ENCODE measurements at places on chromosomes 4 and X.

DNA sequence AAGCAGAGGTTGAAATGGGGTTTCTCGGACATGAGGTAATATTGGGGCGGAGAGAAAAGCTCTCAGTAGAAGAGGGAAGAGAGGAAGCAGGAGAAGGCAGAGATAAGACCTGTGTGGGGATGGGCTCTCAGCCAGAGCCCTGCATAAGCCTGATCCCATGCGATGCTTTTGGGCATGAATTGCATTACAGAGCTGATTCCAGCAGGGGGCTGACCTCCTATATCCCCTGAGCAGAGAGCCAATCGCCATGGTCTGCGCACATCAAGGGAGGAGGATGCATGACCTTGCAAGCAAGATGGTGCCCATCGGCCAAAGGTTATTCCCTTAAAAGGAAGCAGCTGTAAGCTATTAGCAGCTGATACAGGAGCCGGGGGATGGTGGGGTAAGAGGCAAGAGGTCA, 7.6 kb downstream of the ANOS1 start:
- DNase-seq = no peak

DNA sequence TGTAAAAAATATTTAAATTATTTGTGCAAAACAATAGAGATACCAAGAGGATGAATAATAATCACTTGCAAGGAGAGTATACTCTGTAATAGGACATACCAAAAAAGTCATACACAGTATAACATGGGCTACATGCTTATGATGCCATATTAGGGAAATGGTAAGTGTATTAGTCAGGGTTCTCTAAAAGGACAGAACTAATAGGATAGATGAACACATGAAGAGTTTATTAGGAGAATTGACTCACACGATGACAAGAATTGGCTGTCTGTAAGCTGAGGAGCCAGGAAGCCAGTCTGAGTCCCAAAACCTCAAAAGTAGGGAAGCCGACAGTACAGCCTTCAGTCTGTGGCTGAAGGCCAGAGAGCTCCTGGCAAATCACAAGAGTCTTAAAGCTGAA, 151.2 kb downstream of the DTHD1 start:
- DNase-seq = no peak

GRCh38 chr4:128155231-128155855, 94.2 kb downstream of the LARP1B start:
- DNase-seq = no peak

GRCh38 chr4:185713731-185714130, 98.3 kb downstream of the SORBS2 start:
- DNase-seq = no peak

GRCh38 chrX:33385546-33385945, 174.2 kb upstream of the DMD start:
- DNase-seq = no peak

DNA sequence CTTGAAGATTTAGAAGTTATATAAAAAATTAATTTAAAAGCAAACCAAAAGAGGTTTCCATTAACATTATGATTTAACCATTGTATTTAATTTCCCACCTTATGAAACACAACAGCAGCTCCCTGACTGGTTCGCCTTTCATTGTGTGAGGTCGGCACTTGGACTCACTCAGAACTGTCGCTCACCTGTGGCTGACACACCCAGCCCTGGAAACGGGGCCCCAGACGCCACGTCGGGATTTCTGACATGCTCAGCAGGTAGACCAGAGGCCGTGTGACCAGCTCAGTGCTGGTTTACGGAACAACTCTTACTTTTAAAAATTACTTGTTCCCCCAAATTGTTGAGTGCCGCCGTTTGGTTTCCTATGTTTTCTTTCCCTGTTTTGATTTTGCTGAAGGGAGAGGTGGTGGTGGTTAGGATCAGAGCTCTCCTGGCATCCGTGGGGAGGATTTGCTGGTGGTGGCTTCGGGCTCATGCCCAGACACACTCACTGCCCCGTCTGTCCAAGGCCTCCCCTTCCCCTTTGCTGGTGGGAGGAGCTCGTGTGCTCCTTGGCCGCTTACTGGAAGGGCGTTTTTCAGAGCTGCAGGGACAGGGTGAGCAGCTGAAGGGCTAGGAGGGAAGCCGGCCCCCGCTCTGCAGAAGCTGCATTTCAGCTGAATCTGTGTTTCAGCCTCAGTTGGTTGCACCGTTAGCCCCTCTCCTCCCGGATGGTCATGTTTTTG, 59.2 kb downstream of the CPLX1 start:
- no peak for DNase-seq

GRCh38 chrX:38342853-38343778, 9.3 kb upstream of the OTC start:
- DNase-seq = no peak

DNA sequence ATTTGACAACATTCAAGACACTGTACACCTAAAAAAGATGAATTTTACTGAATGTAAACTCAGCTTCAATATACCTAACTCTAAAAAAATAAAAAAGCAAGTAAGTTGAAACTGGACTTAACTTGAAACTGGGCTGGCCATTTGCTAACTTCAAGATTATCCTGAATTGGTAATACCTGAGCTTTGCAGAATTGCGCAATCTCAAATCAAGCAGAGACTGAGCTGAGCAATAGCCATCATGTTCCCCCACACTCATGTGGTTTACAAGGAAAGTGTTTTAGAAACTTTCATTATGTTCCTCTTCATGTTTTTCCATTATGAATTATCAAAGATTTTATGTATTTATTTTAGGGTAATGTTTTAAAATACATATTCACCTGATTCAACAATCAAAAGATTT, 38.7 kb downstream of the ANXA5 start:
- no peak for DNase-seq

- no peak for DNase-seq
Measured at GRCh38 chr4:112517911-112518310, 1.9 kb upstream of the NEUROG2 start.

DNA sequence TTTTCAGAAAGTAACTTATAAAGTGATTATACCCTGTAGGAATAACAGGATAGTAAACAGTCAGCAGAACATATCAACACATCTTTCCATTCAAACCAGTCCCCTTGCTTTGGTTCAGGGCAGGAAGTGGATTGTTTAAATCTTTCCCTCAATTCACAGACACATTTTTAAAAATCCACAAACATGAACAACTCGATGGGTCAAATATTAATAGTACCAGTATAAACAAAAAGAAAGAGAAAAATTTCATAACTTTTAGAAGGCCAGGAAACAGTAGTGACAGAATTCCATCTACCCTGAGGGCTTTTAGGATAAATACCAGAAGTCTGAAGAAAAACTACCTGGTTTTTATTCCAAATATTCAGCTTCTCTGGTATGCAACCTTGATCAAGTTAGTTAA, 1072.8 kb upstream of the PABPC4L start:
- no peak for DNase-seq

GRCh38 chrX:104679175-104679574, 113.2 kb downstream of the IL1RAPL2 start:
- DNase-seq = no peak

DNA sequence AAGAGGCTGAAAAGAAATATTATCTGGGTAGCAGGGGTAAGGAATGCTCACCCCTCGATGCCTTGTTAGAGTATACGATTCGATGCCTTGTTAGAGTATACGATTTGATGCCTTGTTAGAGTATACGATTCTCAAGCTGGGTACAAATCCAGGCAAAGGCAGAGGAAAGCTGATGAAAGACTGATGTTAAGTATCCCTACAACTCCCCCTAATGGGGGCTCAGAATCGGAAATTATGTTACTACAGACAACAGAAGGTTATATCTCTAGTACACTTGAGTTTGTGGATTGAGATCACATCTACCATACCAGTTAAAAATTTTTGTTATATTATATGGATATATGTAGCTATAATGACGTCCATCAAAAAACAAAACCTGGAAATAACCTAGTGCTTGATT, 4.8 kb downstream of the LRRC66 start:
- DNase-seq = no peak

GRCh38 chr4:145280541-145280940, 100.2 kb upstream of the OTUD4 start:
- no peak for DNase-seq

DNA sequence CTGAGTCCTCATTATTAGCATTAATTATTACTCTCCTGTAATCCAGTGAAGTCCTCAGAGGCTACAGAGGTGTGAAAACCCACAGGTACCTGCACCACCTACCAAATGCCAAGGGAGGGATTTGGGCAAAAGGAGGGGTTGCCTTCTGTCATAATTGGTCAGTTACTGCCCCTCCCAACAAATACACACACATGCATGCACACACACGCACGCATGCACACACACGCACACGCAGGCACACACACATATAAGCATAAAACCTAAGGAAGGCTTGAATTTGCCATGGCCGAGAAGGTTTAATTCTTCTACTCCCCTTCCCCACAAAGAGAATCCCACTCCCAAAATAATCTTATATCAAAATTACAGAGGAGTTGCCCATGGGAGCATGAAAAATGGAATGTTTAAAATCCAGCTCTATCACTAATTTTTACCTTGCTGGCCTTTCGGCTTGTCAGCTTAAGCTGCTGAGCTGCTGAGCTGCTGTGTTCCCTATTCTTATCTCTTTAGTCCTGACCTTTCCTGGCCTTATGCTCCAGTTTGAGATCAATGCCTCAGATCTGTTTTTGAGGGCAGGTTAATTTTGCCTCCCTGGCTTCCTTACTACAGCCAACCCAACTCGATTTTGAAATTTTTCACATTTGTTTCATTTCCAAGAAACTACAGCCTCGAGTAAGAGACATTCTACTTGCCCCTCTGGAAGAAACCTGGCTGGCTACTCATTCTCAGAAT, 95.0 kb downstream of the CAMK2D start:
- DNase-seq = no peak

- no peak for DNase-seq
Measured at GRCh38 chrX:134794692-134795091, 136.4 kb upstream of the PLAC1 start.

DNA sequence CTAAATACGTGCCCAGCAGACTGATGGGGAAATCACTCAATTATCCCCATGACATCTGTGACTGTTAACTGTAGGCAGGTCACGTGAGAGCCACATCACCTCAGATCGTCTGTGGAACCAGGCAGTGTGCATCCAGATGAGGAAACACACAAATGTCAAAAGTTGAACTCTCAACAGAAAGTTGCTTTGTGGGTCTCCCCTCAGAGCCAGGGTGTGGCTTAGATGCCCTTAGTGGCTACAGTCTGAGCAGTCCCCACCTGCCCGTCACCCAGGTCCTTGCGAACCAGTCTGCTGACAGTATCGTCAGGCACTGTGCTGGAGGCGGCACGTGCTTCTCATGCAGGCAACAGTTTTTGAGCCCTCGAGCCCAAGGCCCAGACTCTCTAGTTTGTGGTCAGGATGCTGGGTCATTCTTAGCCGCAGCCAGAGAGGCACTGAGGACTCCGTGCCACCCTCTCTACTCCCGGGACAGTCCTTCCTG, 10.8 kb downstream of the TMEM187 start:
- no peak for DNase-seq

DNA sequence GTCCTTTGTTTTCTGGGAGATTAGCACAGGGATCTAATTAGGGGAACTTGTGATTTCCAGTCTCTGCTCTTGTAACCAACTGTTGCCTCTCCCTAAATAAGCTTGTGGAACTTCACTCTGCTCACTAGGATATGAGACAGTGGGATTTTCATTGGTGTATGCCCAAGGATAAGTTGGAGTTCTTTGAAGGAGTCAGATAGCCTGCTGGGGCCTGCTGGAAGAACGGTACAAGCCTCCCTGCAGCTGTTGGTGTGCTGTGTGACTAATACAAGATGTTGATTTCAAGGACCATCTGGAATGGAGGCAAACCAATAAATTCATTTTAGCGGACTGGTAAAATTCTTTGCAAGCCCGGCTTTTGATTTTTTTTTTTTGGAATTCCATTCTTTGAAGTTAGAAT, 167.0 kb downstream of the AASDH start:
- no peak for DNase-seq

DNA sequence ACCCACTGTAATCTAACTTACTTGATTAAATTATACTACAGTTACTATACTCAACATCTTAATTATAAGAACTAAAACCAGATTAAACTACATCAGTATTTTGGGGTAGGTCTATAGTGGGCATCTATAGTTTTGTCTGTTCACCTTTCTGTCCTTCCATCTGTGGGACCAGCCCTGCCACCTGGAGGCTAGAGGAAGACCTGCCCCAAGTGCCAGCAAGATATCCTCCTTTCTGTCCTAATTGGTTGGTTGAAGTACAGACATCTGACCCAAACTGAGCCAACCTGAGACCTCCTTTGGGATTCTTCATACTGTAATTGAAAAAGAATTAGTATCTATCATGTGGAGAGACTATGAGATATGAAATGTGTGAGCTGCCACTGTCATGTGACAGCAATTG, 172.2 kb upstream of the TLL1 start:
- no peak for DNase-seq

DNA sequence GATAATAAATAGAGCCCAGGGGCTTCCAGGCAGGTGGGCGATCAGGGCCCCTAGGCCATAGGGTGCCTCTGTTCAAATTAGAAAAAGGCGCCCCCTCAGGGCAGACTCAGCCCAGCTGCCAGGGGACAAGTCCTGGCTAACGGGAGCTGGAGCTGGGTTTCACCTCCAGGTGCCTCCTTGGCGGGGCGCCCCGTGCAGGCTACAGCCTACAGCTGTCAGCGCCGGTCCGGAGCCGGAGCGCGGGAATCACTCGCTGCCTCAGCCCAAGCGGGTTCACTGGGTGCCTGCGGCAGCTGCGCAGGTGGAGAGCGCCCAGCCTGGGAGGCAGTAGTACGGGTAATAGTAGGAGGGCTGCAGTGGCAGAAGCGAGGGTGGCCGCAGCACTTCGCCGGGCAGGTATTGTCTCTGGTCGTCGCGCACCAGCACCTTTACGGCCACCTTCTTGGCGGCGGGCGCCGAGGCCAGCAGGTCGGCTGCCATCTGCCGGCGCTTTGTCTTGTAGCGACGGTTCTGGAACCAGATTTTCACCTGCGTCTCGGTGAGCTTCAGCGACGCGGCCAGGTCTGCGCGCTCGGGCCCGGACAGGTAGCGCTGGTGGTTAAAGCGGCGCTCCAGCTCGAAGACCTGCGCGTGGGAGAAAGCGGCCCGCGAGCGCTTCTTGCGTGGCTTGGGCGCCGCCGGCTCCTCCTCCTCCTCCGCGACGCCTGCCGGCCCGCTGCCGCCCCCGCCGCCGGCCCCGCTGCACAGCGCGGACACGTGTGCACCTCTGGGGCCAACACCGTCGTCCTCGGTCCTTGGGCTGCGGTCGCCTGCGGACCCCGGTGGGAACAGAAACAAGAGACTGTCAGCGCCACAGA, 2.4 kb downstream of the NKX3-2 start:
- no peak for DNase-seq

DNA sequence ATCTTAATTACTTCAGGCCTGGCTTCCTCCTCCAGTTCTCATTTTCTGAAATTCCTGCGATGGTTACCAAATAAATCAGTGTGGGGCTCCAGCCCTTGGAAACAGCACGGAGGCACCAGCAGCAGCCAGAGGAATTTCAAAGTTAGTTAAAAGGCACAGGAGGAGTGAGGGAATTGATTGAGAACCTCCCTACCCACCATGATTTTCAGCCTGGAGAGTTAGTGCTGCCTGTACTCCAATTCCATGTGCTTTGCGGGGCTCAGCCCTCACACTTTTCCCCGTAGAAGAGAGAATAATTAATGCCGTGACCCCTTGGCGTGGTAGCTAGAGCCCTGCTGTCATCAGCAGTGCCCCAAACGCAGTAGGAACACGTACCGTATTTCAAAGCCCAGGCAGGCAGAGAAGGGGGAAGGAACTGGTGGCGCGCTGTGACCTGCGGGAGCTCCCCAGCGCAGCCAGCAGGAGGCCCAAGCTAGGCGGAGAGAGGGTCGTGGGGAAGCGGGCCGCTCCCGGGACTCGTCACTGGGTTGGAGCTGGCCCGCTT, 84.0 kb upstream of the IGFBP7 start:
- no peak for DNase-seq
